Dorsolateral prefrontal cortex (tissue), 122 donors: ENCODE measurements at places on chromosomes 7 and 10.

- DNase-seq, result no peak
These were observed 170.0 kb downstream of the TNS3 start for GRCh38 chr7:47411901-47412300.

DNA sequence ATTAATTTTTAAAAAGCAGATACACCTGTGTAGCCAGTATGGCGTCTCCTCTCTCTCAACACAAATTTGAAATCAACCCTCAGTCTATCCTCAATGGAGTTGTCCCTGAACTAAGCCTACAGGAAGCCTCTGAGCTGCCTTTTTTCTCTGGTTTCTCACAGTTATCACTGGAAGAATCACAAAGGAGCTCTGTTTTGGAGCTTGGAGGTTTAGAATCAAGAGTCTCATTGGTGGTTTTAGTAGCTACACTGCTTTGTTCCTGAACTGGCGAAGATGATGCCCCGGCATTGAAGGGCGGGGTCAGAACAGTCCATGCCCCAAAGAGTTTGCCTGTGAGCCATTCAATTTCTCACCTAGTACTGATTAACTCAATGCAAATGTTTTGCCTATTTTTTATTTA lies 16.1 kb upstream of the BTRC start:
- no peak for DNase-seq

- DNase-seq, result no peak
These were observed 511.3 kb downstream of the ARL4A start for GRCh38 chr7:13198727-13199126.

DNA sequence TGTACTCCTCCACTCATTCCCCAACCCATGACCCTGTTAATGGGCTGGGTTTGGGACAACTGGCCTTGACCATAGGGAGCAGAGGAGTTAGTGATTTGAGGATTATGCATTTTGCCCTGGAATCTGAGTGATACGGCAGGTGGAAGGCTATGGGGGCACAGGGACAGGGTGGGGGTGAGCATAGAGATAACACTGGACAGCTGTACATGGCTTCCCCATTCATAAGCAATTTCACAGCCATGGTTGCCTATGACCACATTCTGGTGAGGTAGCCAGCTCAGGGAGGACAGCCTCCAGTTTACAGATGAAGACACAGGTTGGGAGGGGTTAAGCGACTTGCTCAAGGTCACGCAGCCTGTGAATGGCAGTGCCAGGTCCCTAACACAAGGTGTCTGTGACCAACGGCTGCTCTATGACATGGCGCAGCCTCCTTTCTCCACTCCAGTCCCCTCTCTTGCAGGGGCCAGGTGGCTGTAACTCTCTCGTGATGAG lies 319.5 kb downstream of the PLXNA4 start:
- DNase-seq, result no peak

DNA sequence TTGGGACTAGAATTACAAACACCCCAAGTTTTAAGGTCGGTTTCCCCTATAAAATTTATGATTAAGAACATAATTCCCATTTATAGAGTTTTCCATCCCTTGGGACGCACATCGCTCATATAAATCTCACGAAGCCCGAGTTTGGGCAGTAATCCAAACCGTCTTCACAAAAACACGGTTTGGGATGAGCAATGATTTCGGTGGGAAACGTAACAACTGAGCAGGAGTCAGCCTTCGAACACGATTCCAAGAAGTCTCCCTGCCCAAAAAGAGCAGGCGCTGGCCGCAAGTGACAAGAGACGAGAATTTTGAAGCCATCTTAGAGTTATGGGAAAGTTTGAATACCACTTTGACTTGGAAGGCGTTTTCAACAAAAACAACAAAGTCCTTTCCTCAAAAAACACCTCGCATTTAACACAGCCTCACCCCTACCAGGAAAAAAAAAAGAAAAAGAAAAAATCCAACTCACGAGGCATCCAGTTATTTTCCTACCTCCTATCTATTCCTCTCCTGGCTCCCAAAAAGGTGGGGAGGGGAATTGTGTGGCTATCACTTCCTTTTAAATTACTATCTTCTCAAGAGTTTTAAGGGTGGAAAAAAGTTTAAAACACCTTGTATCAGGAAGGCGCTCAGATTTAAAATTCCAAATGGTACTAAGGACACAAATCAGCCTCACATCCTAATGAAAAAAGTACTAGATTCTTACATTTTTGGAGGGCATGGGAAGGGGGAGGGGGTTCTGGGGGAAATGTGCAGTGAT lies 1.6 kb downstream of the SEPHS1 start:
- no peak for DNase-seq

DNA sequence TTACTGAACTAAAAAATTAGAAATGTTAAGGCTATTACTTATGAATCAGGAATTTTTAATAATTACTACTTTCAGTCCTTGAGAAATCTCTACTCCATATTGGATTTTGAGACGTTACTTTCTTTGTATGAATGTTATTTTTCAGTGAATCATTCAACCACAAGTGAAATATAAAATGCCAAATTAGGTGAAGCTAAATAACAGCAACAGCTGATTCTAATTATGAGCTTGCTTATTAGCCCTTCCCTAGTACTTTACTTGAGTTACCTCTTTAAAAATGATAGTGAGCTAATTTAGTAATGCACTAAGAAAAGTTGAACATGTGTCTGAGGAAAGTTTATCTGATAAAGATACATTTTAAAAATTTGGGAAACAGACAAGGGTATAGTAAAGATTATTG lies 51.4 kb downstream of the PCGF5 start:
- no peak for DNase-seq

- no peak for DNase-seq
These were observed 26.2 kb downstream of the ANTXRL start for GRCh38 chr10:46312953-46313352.

GRCh38 chr7:54831644-54832095 lies 72.7 kb upstream of the SEC61G start:
- no peak for DNase-seq

- DNase-seq, result no peak
These were observed 183.4 kb downstream of the CCSER2 start for GRCh38 chr10:84511709-84512285.

GRCh38 chr10:13001041-13001886 lies at the start of gene CCDC3:
TSS of gene CCDC3 (minus strand) at chr10:13001713. CDS start at chr10:13001570, 143 bp downstream.
- DNase-seq, result no peak

GRCh38 chr7:157370742-157371141 lies 33.9 kb downstream of the DNAJB6 start:
- no peak for DNase-seq

DNA sequence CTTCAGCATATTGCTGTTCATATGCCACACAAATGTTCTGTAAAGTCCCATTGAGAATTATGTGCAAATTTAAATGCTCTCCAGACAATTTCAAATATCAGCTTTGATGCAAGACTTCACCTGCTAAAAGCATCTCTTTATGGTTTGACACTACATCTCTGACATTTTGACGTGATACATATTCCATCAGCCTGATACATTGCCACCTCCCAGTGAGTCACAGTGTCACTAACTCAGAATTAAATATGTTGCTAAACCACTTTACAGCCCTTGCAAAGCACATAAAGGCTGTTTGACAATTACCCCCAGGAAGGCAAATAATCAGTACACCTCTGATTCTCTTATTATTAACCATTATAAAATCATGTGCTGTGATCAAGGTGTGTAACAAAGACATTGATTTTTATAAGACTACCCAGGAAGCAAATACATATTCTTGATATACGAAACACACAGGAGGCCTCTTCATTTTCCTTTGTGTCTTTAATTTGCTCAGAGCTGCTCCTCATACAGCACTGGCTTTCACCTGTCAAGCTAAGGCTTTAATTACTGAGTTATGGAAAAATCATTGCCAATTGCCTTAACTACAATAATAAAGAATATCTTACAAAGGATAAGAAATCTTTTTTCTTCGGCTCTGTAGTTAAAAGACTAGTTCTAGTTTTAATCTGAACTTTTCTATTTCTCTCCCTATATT lies 547.5 kb upstream of the C7orf33 start:
- no peak for DNase-seq

DNA sequence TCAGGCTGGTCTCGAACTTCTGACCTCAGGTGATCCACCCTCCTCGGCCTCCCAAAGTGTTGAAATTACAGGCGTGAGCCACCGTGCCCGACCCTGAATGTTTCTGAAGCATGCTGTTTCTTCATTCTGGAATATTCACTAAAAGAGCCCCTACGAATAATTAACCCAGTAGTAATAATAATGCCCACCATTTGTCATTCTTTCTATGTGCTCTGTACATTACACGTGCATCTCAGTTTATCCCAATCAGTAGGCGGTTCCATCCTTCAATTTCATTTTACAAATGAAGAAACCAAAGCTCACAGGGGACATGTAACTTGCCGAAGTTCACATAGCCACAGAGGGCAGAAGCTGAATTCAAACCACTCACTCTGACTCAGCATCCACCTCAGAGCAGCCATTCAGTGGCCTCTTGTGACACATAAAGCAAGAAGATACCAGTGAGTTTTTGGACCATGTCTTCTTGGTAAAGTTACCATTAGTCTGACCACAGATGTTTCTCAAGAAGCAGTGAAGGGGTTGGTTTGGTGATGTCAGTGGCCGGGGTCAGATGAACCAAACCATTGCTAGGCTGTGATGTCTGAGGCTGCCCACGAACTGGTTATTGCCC lies 71.9 kb upstream of the DUSP5 start:
- DNase-seq, result no peak

DNA sequence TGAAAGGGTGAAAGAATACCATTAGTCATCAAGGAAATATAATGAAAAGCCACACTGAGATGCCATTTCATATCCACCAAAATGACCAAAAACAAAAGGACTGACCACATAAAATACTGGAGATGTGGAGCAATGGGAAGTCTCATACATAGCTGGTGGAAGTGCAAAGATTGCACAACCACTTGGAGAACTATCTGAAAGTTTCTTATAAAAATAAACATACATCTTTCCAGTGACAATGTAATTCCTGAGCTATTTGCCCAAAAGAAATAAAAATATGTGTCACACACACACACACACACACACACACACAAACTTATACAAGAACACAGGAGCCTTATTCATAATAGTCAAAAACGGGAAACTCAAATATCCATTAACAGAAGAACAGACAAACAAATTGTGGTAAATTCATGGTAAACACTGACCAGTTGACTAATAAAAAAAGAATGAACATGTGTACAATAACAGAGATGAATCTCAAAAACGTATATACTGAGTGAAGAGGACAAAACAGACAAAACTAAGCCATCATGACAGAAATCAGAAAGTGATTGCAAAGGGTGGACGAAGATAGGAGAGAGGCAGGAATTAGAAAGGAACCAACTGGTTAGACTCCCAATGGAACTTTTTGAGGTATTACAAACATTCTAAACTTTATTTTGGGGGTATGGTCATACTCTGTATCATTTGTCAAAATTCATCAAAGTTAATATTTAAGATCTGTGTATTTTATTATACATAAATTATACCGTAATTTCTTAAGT lies 21.5 kb downstream of the WASL start:
- DNase-seq, result no peak

GRCh38 chr7:150965273-150965830 lies 12.8 kb downstream of the KCNH2 start:
- no peak for DNase-seq

- peak; percentile 80 for DNase-seq
These were observed 21.0 kb upstream of the GNA12 start for GRCh38 chr7:2864999-2865670.

- DNase-seq, result no peak
These were observed 24.4 kb downstream of the GNG11 start for GRCh38 chr7:93945756-93946535.

DNA sequence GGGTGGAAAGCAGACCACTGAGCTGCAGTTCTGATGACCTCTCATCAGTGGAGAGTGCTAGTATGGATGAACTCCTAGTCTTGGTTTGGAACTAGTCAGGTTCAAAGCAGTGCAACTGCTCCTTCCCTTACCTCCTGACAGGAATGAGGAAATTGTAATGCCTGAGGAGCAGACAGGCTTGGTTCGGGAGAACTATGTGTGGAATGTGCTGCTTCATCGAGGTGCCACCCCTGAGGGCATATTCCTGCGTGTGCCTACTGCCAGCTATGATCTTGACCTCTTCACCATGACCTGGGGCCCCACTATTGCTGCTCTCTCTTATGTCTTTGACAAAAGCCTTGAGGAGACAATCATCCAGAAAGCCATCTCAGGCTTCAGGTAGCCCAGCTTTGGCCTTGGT lies 27.4 kb upstream of the NFKB2 start:
- no peak for DNase-seq

GRCh38 chr7:48096273-48096672 lies 7.2 kb downstream of the UPP1 start:
- DNase-seq, result no peak

DNA sequence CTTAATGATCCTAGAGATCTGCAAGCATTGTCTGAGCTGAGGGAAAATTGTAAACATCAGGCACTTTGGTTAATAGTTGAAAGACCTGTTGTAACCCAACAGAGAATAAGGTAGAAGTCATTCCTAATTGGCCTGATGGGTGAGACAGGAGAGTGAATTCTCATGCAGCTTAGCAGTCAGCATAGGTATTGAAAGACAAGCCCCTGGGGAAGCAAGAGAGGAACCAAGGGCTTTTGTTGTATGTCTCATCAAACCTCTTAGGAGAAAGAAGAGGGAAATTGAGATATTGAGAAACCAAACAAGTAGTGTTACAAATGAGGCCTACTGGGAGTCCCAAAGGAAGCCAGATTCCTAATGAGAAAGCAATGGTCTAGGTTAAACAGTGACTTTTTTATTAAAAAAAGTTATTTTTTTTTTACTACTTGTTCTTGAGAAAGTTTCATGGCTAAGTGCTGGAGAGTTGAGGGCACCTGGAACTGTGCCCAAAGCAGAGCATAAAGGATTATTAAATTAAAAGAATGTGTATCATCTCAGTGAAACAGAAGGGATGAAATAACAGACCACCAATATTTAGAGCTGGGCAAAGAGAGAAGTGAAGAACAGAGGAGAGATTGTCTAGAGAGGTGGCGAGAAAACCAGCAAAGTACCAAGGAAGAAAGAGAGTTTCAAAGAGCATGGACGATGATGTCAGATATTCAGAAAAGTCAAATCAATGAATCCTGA lies 168.9 kb downstream of the CDK14 start:
- DNase-seq, result no peak

DNA sequence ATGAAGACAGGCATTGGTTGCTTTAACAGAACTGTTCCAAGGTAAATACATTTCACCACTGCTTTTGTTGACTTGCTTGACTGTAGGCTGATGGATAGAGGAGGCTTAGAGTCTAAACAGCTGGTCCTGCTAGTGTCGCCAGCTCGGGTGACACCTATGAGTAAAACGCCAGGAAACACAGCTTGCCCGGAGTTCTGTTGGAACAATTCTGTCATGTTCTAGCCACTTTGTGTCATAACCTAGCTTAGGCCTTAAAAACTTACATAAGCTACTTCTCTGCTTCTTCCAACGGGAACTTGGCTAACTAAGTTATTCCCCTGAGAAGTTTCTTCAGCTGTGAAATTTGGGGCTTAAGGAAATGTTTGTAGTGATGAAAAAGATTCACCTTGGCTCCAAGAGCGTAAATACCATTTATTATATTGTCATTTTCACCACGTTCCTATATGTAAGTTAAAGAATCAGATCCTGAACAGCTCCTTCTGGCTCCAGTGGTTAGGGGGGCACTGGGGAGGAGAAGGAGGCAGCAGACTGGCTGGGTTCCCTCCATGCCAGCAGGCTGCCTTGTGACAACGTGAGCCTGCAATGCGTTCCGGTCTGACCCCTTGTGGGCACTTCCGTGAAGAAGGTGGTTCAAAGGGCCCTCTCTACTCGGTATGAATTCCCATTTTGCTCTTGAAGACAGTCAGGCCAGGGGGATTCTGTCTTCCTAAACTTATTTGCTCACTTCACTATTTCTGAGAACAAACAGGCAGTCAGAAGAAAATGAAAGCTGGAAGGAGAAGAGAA lies 253.2 kb downstream of the BMPER start:
- DNase-seq, result no peak
